ENCODE measurements at places on chromosomes 2 and 18.

DNA sequence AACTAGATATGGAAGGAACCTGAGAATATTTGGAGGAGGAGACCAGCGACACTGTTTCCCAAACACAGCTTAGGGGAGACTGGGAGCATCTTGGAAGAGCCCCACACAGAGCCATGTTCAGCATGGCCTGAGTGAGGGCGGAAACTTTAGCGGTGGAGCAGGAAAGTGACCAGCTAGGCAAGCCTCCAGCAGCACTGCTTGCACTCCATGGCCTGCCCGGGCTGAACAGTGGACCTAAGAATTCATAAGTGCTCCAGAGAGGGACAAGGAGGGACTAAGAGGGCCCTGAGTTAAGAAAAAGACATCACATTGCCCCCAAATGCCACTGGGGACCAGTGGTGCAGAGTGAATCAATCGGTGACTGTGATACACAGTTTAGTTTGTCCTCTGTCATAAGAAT lies 566.4 kb downstream of the TNS1 start:
- DNase-seq = no peak

DNA sequence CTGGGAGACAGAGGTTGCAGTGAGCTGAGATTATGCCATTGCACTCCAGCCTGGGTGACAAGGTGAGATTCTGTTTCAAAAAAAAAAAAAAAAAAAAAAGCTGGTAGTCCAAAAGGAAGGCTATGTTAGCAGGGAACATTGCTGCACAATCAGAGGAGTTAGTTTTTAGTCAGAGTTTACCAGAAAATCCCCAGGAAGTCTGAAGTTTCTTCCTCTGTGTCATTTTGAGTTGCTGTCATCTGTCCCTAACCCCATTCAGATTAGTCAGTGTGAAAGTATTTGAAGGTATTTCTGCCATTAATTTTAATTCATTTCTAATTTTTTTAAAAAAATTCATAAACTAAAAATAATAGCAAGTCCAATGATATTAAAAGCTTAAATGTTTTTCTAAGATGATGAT lies 33.5 kb upstream of the CERS6 start:
- no peak for DNase-seq

DNA sequence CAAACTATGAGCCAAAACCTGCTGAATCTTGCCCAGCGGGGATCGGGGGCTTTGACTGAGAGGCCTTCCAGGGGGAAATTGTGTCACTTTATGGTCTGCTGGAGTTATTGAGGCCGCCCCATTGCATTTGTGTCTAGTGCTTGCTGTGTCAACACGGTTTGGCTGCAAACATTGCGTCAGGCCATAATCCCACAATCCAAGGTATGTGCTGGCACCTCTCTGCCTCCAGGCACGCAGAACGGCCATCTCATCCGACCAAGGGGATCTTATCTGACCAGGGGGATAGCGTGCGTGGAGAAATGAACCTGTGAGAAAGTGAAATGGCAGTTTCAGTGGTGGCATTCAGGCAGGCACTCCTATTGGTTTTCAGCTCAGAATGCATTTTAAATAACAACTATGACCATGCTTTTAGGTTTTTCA lies 18.1 kb upstream of the LYPD6B start:
- DNase-seq = no peak

DNA sequence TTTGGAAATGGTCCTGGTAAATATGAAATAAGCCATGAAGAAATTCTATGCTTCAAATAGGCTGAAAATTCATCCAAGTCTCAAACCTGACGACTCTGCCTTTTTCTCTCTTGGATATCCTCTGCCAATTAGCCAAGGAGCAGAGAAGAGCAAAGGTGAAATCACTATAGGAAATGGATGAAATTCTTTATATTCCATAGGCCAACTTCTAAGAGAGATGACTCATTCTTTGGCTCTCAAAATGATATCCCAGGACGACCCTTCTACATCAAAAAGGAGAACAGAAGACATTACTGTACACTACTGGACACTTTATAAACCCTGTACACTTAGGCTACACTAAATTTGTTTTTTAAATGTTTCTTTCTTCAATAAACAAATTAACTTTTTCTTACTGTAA lies 22.7 kb downstream of the PDE1A start:
- no peak for DNase-seq

DNA sequence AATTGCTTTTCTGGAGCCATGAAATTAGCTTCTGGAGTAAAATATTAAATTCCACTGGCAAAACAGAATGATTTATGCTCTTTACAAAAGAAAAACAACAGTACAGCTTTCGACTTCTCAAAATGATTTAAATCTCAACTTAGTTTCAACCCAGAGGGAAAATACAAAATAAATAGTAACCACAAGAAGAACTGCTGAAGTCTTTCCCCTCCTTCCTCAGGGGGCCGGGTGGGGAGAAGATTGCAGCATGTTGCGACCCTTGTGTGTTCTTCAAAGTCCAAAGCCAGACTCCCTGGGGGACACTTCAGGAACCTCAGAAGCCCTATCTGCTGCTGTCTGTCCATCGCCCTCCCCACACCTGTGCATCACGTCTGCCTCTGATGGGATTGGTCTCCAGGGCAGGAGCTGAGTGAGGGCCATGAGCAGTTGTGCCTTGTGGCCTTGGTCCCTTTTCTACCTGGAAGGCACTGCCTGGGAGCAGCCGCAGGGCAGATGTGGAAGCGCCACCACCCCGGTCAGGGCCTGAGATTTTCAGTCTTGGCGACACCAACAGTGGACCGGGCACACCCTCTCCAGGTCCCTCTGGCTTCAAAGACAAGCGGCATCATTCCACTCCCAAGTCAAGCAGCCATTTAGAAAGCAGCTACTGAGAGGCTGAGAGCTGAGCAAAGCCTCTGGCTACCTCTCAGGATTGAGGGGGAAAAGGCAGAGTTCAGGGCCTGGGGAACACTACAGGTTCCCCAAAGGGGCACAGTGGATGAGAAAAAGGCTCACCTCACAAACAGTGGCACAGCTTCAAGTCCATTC lies 210.1 kb upstream of the RAB6C start:
- DNase-seq = no peak

- DNase-seq = no peak
Measured at GRCh38 chr2:133768658-133769435, 200.6 kb upstream of the NCKAP5 start.

- DNase-seq = no peak
Measured at GRCh38 chr18:44232500-44232899, 448.2 kb upstream of the SETBP1 start.

- DNase-seq = no peak
Measured at GRCh38 chr2:133483181-133483580, 85.1 kb downstream of the NCKAP5 start.

GRCh38 chr2:224999754-225000153 lies 42.5 kb downstream of the DOCK10 start:
- DNase-seq = no peak

DNA sequence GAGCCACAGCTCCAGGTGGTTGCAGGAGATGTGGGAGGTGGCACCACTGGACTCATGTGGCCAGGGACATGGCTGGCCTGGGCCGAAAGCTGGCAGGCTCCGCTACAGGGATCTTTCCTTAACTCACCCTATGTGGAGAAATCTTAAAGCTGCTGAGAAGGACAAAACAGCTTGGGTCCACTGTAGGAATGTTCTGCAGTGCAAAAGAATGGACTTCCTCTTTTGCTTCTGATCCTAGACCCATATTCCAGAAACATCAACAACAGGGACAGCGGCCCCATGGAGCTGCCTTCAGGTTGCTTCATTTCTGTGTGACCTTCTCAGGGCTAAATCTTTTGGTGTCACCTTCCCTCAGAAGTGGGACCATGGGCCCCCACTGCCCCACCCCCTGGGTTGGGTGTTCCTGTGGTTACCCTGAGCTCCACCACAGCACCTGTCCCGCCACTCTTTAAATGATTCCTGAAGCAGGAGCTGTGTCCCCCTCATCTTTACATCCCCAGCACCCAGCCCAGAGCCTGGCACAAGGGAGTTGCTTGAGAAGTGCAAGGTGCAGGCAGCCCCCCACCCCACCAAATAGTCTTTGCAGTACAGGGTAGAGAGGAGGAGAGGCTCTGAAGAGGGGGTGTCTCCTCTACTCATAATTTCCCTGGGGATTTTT lies 205.8 kb downstream of the ZBTB7C start:
- DNase-seq = no peak

DNA sequence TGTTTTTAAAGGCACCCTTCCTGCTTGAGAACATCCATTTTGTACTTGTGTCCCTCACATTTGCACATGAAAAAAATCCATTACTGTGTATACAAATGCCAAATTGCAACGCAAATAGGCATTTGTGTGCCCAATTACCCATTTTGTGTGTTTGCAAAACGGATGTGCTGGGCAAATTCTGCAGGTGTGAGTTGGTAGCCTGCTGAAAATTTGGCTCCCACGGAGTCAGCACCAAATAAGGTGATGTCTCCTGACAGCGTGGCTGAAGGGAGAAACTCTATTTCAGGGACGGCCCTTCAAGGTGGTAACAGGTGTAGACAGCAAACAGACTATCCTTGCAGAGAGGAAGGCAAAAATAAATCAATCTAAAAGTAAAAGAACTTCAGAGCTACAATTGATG lies 661.1 kb downstream of the BCL11A start:
- no peak for DNase-seq

- no peak for DNase-seq
Measured at GRCh38 chr2:109264595-109265328, 135.8 kb downstream of the SH3RF3 start.

GRCh38 chr2:122692400-122693083 lies 937.1 kb downstream of the TSN start:
- DNase-seq = no peak

DNA sequence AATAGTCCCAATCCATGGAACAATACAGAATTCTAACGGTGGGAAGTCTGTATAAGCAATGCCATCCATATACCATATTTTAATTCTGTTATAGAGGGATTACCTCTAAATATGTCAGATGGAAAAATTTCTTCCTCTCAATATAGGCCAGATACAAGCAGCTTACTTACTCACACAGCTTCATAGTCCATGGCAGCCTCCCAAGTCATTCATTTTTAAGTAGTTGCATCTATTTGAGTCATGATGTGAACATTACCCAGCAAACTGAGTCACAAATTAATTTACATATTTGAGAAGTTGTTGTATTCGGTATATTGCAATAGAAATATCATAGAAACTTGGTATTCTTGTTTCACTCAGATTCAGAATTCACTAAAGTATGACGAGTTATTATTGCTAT lies 20.3 kb downstream of the TBR1 start:
- DNase-seq = no peak

DNA sequence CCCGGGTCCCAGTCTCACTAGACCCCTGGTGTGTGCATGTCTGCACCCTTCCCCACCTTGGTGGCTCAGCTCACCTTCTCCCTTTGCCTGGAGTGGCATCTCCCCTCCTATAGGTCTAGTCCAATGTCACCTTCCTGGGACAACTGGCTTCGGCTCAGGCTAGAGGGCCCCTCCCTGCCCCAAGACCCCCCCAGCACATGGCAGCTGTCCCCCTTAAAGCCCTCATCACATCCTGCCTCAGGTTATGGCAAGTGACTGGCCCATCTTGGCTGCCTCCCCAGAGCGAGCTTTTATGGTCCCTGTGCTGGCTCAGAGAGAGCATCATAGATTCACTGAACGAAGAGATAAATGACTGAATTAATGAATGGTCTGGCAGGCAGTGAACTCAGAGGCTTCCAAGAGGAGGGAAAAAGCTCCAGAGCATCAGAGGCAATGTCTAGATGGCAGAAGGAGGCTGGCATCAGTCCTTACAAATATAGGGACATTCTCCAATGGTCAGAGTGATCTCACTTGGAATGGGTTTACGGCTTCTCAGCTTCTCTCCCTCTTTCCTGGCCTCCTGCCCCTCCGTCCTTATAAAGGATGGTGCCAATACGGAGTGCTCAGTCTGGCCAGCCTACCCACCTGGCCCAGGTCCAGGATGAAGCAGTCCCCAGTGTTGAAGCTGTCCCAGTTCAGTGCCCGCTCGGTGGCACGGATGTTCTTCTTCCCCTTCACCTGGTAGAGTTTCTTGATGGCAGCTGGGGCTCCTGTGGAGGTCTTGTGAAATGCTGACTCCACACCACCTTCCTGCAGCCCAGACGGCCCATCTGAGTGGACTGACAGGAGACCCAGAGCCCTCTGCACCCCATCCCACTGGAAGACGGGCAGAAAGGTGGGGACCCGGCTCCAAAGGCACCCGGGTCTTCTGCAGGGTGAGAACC lies 9.4 kb downstream of the CAPG start:
- DNase-seq = no peak

- no peak for DNase-seq
Measured at GRCh38 chr2:43887176-43887575, 48.4 kb downstream of the ABCG8 start.

- DNase-seq = no peak
Measured at GRCh38 chr2:41865263-41865662, 182.6 kb upstream of the PKDCC start.

DNA sequence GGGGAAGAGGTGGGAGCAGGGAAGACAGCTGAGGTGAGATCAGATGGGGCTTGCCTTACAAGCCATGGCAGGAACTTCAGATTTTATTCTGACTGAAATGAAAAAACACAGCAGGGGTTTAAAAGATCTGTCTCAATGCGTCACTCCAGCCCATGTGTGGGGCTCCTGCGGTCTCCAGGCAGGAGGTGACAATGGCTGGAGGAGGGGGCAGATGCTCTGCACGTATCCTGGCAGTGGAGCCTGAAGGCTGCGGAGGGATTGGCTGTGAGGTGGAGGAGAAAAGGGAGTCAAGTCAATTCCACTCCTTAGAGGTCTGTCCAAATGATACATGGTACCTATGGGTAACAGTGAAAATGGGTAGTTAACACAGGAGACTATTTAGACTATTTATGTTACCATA lies 40.5 kb upstream of the KIDINS220 start:
- DNase-seq = no peak

GRCh38 chr2:140861666-140862065 lies 1269.2 kb downstream of the LRP1B start:
- no peak for DNase-seq

DNA sequence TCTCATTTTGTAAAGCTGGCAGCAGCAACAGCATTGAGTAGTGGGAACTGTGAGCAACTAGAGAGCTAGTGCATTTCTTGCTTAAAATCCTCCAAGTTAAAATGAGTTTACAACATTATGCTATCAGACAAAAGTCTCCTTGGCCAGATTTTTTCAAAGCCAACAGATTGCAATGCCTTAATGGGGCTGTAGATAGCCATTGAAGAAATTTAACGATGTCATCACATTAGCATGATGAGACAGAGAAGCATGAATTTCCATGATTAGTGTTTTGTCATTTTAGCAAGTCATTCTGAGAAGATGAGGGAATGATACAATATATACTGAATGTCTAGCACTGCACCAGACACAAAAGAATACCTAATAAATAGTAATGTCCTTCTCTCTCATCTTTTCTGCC lies 307.5 kb upstream of the REG3G start:
- DNase-seq = no peak

DNA sequence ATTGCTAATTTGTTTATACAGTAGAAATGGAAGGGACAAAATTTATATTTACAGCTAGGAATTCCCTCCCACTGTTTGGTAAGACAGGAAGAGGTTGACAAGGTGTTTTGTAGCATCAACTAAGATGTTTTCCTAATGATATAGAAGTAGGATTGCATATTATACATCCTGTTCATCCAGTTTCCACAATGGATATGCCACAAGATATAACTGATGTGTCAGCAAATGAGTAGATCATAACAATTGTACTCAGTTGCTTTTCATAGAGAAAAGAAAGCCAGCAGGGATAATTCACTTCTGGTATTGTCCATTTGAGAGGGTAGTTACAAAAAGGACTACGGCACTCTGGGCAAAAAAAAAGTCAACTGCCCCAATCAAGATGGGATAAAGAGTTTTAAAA lies 102.7 kb downstream of the CALCRL start:
- DNase-seq = no peak

GRCh38 chr2:211437396-211437795 lies 881.0 kb downstream of the CPS1 start:
- no peak for DNase-seq

Data from CD4-positive, alpha-beta T cell treated with Interleukin-4 for 1 hour (primary cell).